ENCODE measurements at places on chromosomes 1 and 21.

DNA sequence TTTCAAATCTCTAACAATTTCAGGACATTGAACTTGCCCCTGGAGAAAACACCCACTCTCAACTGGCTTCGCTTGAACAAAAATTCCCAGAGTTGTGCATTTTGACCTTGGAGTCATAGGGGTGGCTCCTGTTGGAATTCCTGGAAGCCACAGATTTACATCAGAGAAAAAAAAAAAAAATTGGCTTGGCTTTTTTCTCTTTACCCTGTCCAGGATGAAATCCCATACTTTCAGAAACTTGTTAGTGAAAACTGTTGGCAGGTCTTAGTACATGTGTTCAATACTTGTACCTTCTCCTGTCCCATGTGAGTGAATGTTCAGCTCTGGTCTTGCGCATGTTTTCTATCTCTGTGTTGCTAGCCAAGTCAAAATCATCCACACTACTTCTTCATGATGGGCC lies 228.8 kb downstream of the TGFB2 start:
- DNase-seq, result no peak

GRCh38 chr1:235883261-235883927 lies 16.7 kb upstream of the LYST start:
- DNase-seq, result no peak

- DNase-seq, result no peak
Observed at GRCh38 chr1:7399514-7400125, 371.5 kb upstream of the VAMP3 start.

DNA sequence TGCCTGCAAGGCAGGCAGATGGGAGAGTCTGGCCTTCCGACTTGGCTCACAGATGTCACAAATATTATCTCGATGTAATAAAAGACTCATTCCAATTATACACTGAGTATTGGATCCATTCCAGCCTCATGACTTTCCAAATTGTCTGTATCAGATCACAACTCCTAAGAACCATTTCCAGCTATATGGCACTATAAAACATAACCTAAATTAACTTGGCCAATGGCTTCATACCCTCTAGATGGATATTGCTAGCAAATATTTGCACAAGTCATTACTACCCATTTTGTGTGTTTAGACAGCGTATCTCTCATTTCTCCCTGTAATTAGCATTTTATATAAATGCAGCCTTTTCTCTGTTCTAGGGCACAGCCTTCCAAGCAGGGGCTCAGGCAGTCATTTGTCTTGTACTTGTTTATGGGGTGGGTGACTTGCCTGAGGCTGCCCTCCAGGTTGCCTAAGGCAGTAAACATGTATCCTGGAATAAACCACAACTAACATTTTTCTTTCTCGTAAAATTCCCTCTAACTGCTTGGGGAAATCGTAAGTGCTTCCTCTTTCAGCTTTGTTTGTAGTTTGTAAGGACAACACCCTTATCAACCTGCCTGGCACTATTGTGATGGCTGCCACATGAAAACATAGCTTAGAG lies 70.6 kb upstream of the KCNJ6 start:
- no peak for DNase-seq

DNA sequence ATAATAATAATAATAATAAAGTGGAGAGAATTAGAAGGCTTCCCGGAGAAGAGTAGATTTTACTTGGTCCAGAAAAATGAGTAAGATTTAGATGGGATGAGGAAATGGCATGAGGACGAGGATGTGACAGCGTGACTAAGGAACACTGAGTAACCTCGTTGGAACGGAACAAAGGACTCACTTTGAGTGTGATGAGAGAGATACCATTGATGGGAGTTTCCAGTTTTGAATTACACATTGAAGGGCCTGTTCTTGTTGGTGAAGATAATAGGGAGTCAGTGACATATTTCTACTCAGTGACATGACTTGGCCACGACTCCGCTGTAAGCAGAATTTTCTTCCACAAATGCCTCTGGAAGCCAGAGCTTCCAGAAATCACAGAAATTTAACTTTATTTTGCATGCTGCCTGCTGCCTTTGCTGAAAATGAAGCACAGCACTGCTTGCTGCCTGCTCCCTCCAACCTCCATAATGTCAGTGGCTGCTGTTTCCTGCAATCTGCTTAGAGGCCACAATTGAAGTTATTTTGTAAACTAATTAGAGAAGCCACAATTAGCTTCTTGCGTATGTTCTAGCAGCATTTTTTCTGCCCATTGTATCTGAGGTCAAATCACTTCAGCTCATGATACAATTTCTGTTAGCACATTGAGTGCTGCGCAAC lies 33.7 kb upstream of the FBXO28 start:
- no peak for DNase-seq

DNA sequence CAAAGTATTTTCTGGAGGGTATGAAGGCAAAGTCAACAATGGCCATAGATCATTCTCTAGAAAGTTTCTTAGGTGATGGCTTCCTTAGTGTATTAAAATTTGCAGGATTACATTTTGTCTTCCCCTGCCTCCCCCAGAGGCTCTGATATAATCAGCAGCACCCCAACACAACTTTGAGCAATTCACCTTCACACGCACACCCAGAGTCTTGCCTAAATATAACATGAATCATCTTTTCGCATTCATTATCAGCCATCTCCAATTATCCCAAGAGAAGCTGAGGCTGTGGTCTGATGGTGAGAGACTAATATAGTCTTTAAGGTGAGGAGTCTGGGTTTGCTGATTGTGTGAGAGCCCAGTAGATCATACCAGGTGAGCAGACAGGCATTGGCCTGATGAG lies 343.0 kb downstream of the RRAGC start:
- DNase-seq, result no peak

GRCh38 chr1:94804442-94804837 lies 15.7 kb upstream of the SLC44A3 start:
- DNase-seq, result no peak

Measured in activated CD4-positive, CD25-positive, alpha-beta regulatory T cell (primary cell).